ENCODE measurements at places on chromosomes 5 and 9. TPM values are rescaled to one million over a fixed set of nuclear protein-coding genes. Genes with fewer than 3 reads are reported as not detected.
A peak's percentile ranks its signal among the peaks of the same experiment; 100 is the strongest.

GRCh38 chr5:115170134-115170928, 623 bp upstream of the TRIM36 start:
- H3K36me3 ChIP-seq: no peaks in the 10 kb centered on the region
- DNase-seq: no peak
- peaks cover 7% of the 10 kb centered on the region for H3K4me1 ChIP-seq
- no peaks in the 10 kb centered on the region for H3K27me3 ChIP-seq
- no peak overlapping the region for H3K27ac ChIP-seq
- peak overlapping the region; percentile 56 for H3K4me3 ChIP-seq

The C5 gene
- 6.7 TPM for total RNA-seq

The ASPN gene
- total RNA-seq: 10.1 TPM

DNA sequence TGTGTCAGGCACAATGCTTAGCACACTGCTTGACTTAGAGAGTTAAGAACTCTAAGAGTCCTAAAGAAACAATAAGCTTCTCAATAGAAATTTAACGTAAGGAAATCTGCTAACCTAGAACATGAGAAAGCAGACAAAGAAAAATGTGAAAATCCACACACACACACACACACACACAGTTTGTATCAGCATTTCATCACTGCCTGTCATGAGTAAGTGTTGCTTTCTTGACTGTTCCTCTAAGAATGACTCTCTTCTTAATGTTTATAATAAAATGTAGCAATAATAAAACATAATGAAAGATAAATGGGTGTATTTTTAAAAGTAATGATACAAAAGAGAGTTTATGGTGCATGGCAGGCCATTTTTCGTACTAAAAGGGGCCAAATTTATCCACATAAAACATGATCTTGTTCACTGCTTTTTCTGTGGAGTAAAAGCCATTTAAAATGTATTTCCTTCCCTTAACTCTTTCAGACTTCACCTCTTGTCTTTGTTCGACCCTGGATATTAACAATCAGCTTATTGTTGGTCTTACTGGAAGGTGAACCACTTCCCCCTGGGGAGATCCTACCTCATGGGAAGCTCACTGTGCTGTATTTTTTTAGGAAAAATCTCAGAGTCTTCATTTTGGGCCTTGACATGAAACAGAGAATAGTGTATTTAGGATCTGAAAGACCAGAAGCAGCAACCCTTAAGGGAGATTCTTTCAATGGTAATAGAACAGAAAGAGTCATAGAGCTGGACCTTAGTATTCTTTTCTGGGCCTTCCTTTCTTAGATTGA, 107.3 kb upstream of the ANKRD55 start:
- H3K27me3 ChIP-seq: no peaks in the 10 kb centered on the region
- no peaks in the 10 kb centered on the region for H3K36me3 ChIP-seq
- no peak overlapping the region for H3K27ac ChIP-seq
- DNase-seq: no peak

The NR2F1-AS1 gene
- 22.6 TPM for total RNA-seq

DNA sequence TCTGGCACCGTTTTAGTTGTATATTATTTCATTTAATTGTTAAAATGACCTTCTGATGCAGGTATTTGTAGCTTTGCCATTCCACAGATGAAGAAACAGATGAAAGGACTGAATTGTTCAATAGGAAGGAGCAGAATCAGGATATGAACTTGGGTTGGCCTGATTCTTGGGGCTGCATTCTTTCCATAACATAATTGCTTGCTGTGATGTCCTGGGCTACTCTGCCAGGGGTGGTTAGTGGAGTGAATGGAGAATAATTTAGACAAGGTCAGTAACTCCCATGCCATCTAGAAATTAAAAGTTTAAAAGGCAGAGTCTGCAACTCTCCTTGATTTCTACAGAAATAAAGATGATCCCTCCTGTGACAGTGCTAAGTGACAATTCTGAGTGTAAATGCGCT, 15.9 kb downstream of the TLR4 start:
- no peak overlapping the region for H3K27ac ChIP-seq
- no peaks in the 10 kb centered on the region for H3K36me3 ChIP-seq
- H3K4me1 ChIP-seq: no peaks in the 10 kb centered on the region

The CSF2 gene
- total RNA-seq: not detected

The CXXC5 gene
- 35.7 TPM for total RNA-seq

- peak overlapping the region; percentile 74 for H3K4me3 ChIP-seq
- DNase-seq: no peak
- H3K36me3 ChIP-seq: no peaks in the 10 kb centered on the region
- no peak overlapping the region for H3K27ac ChIP-seq
Measured at GRCh38 chr5:123421773-123422172, 1.4 kb downstream of the CEP120 start.

DNA sequence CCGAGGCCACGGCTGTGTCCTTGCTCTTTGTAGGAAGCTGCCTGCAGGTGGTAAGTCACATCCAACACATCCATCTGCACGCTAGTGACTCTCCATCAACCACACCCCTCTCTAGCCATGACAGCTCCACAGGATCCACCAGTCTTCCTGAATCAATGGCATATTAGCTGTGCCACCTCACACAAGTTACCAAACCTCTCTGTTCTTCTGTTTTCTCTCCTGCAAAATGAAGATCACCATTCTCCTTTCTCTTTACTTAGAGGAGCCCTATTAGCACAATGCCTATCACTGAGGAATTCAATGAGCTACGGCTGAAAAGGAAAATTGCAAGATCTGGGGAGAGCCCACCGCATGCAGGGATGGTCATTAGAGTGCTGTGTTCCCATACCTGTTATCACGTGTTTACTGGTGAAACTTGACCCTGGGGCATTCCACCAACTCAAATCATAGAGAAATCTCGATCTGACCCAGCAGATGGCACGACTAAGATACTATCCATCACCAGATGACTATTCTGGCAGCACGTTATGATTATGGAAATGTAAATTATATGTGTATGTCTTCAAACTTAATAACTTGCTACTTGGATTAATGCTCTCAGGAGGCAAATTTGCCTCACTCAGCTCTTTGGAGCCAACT, 20.9 kb downstream of the WHRN start:
- DNase-seq: no peak
- H3K36me3 ChIP-seq: no peaks in the 10 kb centered on the region
- no peaks in the 10 kb centered on the region for H3K27me3 ChIP-seq
- no peak overlapping the region for H3K27ac ChIP-seq
- peaks cover 4% of the 10 kb centered on the region for H3K4me1 ChIP-seq

The UNC13B gene
- 20.7 TPM for total RNA-seq

The AFAP1L1 gene
- total RNA-seq: 6.1 TPM

- no peaks in the 10 kb centered on the region for H3K27me3 ChIP-seq
- DNase-seq: no peak
- no peak overlapping the region for H3K4me3 ChIP-seq
Measured at GRCh38 chr5:8844206-8844605, 701.7 kb downstream of the SEMA5A start.
